ENCODE measurements at places on chromosomes 2 and 18.

GRCh38 chr18:50898919-50899318 is 20.0 kb downstream of the ME2 start:
- no peak for DNase-seq

DNA sequence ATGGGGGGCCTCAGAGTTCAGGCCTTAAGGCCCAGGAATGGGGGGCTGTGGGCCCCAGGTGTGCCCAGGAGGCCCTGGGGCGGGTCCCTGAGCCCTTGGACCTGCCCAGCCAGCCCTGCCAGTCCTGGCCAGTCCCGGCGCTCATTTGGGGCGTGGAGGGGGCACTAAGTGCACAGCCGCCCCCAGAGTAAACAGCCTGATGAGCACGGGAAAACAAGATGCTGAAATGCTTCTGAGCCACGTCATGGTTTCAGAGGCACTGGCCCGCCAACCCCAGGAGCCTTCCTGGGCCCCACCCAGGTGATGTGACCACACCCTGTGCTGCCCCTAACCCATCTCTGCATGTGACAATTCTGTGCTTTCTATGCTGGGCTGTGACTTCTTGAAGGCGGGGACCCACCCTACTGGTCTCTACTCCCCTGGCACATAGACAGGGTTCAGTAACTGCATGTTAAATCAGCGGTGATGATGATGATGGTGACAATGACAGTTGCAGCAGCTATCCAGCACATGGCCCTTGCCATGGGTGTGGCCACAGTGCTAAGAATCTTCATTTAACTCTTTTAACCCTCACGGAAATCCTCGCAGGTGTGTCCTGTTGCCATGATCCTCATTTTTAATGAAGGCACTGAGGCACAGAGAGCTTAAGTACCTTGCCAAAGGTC is 28.1 kb upstream of the ASPRV1 start:
- no peak for DNase-seq

DNA sequence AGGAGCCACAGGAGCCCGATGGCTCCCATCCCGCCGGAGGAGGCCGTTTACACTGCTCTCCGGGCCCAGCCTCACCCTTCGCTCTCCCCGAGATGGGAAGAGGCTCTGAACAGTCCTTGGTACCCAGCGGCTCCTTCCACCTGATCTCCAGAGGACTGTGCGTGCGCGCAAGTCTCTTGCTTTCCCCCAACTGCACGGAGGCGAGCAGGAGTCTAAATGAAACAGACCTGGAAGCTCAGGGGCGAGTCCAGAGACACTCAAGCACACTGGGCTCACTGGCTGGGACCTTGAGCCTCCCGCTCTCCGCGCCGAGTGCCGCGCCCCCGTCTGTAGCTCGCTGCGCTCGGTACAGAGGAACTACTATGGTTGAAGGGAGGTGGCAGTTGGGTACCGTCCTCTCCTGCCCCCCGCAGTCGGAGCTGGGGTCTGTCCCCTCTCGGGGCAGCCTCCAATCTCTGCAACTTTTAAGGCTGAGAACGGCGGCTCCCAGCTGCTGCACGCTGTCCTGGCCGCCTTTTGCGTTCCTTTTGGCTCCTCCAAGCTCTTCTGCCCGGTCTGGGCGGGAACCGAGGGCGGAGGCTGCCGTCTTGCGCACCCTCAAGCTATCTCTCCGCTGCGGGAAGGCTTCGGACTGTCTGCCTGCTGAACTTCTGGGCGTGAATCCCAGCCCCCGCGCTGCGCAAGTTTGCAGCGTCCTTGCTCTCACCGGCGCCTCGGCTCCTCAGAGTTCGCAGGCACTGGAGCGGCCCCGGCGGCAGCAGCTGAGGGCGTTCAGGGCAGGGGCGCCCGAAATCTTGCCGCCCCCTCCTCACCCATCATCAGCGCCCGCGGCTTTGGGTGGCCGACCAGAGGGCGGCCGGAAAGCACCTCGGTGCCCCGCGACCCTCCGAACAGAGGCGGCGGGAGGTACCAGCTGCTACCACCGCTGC is 491 bp downstream of the ALK start:
- no peak for DNase-seq

DNA sequence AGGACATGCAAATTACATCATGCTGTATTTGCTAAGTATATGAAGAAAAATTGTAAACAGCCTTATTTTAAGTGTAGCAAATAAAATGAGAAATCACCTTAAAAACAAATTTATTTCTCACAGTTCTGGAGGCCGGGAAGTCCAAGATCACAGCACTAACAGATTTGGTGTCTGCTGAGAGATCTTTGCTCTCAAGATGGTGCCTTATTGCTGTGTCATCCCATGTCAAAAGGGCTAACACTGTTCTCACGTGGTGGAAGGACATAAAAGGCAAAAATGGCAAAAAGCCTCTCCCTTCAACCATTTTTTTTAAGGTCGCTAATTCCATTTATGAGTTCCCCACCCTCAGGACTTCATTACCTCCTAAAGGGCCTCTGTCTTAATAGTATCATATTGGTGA is 12.1 kb downstream of the XRCC5 start:
- DNase-seq: no peak

DNA sequence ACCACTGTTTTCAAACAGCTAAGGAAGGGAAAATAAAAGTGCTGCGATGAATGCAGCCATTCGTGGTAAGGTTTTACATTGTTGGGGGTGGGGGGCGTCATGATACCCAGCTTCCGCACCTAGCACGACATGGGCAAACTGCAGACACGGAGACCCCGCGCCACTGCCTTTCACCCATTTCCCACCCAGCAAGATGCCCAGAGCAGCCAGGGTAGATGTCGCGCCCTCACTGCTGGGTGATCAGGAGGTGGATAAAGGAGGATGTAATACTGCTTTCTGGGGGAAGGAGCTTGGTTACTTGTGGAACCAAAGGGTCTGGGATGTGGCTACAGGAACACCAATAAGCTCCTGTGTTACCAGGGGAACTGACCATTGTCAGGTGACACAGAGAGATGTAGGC is 138.4 kb downstream of the ZNF516 start:
- no peak for DNase-seq

DNA sequence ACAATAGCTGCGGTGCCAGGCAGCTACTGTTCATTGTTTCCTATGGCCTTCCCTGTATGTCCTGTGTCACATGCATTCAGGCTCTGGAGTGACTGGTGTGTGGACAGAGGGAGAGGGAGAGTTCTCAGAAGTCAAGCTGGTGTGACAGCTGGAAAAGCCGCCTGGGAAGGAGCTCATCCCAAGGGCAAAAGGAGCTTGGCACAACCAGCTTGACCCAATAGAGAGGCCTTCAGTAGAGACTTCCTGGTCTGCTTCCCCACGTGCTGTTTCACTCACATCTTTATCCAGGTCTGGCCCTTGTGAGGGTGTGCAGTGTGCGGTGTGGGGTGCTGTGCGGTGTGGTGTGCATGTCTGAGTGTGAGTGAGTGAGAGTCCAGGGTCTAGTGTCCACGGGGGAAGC is 11.1 kb upstream of the NT5DC4 start:
- no peak for DNase-seq

GRCh38 chr2:219419331-219420197 is 1.4 kb downstream of the DES start:
- DNase-seq: no peak

- peak; percentile 24 for DNase-seq
Observed at GRCh38 chr2:106572541-106573450, 85.6 kb downstream of the CD8B2 start.

DNA sequence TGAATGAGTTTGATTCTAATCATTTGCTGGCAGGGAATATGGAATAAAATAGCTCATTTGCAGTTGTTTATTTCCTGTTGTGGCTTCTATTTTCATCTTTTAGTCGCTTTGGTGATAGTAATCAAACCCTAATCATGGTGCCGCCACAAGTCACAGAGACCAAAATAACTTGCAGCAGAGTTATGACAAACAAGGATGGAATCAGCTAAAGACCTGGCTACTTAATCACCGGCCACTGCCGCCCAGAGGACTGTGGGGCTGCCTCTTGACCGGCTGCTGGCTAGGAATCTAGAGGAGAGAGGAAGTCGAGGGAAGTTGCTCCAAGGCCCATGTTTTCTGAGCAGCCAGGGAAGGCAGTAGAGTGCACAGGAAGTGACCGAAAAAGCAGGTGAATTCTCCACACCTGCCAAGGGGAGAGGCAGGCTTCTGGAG is 5.1 kb upstream of the SMAD7 start:
- no peak for DNase-seq

GRCh38 chr2:105773568-105773967 is 28.9 kb downstream of the NCK2 start:
- DNase-seq: no peak

DNA sequence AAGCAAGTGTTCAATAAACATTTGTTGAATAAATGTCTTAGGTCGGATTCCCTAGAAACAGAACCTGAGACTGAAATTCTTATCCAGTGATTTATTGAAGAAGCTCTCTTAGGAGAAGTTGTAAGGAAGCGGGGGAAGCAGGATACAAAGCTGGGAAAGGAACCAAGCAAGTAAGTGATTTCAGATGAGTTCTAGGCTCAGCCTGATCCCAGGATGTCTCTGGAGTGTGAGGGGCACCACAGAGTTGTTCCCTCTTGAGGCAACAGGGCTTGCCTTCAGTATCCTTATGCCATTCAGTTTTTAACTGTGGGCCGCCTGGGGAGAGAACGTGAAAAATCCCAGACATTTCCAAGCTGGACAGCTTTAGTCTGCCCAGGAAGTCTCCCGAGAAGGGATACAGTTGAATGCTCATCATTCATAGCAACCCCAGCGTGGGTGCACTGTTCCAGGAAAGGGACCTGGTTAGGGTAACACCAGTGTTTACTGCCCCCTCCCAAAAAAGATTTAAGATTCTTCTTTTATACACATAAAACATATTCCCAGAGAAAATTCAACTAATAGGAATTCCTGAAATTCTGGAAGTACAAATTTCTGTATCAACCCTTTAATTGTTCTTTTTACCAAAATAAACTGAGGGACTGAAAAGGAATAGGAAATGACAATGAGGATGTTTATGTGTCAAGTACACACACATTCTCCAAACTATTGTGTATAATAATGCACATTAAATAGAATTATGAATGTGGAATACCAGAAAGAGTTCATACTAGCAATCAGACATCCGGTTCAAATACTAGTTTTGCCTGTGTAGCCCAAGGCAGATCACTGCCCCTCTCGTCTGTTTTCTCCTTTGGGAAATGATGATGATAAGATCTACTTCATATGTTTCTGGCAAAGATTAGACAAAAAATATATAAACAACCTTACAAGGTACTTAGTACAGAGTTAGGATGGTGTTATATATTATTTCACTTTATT is 592.1 kb upstream of the CDH2 start:
- DNase-seq: no peak
